Esophagus mucosa (tissue), 1 donor: ENCODE measurements at places on chromosomes 12 and 14.

DNA sequence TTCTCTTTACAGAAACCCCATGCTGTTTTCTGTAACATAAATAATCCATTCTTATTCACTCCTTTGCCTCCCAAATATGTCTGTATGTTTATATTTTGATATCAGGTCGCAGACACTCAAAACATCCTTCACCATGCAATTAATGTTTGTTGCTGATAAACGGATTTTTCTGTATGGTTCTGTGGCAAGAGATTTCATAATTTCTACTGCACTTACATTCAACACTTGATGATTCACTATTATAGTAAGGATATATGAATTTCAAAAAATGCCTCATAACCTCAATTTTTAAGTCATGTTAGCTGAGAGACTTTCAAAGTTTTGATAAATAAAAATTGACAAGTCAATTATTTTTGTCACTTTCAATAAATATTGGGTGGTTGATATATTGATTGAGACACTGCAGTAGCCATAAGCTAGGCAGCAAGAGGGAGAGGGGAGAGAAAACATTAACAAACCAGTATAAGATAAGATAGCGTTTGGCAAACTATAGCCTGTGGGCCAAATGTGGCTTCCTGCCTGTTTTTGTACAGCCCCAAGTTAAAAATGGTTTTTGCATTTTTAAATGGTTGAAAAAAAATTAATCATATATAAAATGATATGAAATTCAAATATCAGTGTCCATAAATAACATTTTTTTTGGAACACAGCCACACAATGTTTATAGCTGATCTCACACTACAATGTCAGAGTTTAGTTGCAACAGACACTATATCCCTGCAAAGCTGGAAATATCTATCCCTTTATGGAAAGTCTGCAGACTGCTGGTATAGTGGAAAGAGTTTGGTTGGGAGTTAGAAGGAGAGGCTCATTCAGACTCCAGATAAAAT lies 18.3 kb downstream of the ALDH6A1 start:
- no peak for ATAC-seq

GRCh38 chr14:58709949-58710348 lies 72.2 kb downstream of the DACT1 start:
- no peak for ATAC-seq

- no peak for ATAC-seq
Observed at GRCh38 chr12:127711108-127711507, 555.9 kb upstream of the TMEM132C start.

DNA sequence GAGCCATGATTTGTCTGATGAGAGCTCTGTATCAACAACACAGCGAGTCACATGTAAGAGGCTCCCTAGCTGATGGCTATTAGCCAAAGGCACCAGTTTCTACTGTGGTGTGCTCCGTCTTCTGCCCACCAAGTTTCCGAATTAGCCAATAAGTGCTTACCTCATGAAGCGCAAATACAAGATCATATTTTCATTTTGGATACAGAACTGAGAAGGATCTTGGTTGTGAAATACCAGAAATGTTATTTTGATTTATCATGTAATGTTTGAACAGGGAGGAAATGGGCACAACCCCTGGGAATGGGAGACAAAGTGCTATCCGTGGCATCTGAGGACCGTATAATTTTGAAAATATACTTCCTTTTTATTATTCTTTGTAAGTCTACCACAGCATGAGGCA lies 234.3 kb downstream of the DACT1 start:
- ATAC-seq: no peak

- ATAC-seq: no peak
Observed at GRCh38 chr14:44846232-44846824, 115.4 kb downstream of the KLHL28 start.

DNA sequence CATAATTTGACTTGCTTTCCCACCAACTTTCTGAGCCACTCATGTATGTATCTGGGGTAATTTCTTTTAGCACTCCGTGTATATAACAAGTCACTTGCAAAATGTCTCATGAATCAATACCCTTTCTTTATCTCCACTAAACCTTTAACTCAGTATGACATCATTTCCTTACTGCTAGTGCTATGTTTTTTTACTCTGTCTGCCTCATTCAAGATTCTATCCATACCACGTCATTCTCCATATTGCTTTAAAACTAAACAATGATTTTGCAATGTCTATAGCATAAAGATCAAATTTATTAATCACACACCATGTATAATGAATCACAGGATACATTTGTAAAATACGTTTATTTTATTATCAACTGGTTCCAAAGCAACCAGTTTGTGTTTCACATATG lies 178.2 kb downstream of the PIK3C2G start:
- ATAC-seq: peak; percentile 38

GRCh38 chr14:92460916-92461579 lies 52.5 kb upstream of the RIN3 start:
- ATAC-seq: no peak

DNA sequence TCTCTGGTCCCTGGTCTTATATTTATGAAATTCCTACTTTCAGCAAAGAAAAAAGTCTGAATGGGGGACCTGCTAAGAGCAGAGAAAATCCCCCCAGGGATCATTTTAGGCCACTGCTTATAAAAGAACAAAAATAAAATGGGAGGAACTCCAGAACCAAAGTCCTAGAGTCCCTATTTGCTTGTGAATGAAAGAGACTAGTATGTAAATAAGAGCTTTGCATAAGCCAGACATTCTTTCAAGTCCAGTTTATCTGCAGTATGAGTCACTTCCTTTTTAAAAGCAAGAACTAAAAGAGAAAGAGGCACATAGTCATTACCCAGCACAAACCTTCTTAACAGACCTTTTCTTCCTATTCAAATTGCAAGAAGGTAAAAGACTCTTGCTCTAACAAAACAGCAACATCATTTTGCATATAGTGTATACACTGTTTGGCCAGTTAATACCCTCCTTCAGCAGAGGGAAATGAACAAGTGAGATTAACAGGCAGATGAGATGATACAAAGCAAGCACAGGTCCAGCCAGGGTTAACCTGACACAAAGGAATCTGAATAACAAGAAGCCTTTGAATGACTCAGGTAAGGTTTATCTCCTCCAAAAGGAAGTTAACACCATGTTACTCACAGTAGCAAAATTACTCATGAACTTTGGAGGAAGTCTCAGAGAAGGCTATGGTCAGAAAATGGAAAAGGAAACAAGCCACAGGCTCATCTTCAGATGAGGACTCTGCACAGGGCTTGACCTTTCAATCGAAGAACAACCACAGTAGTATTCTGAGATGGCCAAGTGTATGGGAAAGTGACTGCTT lies 87.3 kb downstream of the PHLDA1 start:
- peak; percentile 93 for ATAC-seq

DNA sequence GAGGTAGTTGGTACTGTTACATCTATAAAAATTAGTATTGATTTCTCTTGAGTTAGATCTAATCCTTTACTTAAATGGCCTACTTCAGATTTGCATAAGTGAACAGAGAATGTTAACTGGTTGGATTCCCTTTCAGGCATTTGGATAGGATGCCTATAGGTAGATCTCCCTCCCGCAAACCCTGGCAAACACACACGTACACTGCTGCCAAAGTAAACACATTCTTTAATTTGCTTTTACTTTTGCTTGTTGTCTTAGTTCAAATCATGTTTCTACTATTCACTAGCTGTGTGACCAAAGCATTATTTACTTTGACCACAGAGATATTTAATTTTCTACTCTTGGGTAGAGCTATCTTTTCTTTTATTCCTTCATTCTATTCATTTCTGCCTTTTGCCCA lies 936.1 kb upstream of the FBXO33 start:
- ATAC-seq: no peak

GRCh38 chr12:128337431-128338170 lies 70.6 kb downstream of the TMEM132C start:
- ATAC-seq: no peak

DNA sequence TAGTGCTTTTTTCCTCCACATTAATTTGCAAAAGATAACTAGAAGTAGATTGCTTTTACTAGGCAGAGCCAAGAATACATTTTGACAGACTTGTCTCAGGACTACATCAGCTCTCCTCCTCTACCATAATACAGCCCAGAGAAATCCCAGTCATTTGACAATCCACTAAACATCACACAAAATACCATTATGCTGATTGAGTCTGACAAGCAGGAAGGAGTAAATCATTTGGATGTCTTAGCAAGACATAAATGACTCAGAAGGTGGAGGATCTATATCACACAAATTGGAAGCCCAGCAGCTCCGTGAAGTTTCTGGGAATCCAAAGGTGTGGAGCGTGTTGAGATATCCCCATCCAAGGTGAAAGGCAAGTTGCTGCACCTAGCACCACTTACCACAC lies 75.4 kb upstream of the FKBP4 start:
- no peak for ATAC-seq

- no peak for ATAC-seq
Observed at GRCh38 chr12:85363382-85364190, 83.6 kb downstream of the ALX1 start.

DNA sequence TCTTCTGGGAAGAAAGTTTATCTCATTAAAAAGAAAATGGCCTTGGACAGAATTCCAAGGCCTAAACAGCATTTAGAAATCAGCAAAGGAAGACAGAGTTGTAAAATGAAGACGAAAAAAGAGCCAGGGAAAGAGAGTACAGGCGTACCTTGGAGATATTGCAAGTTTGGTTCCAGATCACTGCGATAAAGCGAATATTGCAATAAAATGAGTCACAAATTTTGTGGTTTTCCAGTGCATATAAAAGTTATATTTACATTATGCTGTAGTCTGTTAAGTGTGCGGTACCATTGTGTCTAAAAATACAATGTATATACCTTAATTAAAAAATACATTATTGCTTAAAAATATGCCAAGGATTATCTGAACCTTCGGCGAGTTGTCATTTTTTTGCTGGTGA lies 9.0 kb downstream of the PCNX1 start:
- no peak for ATAC-seq

DNA sequence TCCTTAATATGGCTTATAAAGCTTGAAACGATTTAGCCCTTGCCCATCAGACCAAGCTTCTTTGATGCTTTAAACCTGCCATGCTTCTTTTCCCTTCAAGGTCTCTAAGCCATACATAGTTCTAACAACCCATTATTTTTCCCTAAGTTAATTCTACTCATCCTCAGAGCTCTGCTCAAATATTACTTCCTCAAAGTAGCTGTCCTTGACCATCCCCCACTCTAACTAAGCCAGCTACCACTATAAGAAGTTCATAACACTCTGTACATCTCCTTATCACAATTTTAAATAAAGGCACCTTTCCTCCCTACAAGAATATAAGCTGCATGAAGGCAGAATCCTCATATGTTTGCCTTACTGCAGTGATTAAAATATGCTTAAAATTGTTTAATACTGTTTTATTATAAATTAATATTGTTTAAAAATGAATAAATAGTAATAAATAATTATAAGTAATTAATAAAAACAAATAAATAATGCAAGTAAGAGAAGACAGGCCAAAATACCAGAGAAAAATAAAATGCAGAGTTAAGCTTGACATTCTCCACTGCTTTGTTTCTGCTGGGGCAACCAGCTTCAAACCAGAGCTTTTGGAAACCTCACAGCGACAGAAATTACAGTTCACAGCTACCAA lies 76.8 kb downstream of the NUMB start:
- no peak for ATAC-seq

- no peak for ATAC-seq
Observed at GRCh38 chr14:102799684-102800562, 22.7 kb downstream of the TRAF3 start.

GRCh38 chr12:109581334-109581691 lies 7.7 kb downstream of the MVK start:
- no peak for ATAC-seq

DNA sequence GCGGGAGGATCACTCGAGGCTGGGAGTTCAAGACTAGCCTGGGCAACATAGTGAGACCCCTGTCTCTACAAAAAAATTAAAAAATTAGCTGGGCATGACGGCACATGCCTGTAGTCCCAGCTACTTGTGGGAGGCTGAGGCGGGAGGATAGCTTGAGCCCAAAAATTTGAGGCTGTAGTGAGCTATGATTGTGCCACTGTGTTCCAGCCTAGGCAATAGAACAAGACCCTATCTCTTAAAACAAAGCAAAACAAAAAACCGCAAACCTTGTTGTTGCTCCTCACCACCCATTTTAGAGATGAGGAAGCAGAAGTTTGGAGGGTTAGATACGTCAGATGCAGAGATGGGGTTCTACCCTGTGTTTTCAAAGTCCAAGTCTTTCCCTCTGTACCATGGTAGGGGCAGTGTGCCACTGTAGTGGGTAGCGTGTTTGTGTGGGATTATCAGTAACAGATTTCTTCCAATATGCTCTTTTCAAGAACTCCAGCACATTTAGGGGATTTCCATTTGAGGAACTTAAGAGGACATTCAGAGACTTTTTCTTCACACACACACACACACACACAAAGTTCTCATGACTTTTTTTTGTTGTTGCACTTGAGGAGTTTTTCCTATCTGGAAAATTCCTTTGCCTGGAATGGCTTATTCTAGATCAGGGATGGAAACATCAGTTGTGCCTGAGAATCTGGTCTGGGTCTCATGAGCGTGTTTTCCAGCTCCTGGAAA lies 186.5 kb downstream of the CHST11 start:
- no peak for ATAC-seq

- ATAC-seq: peak; percentile 51
Observed at GRCh38 chr12:47547077-47547476, 158.8 kb downstream of the RPAP3 start.

- ATAC-seq: no peak
Observed at GRCh38 chr14:67492538-67492937, 4.0 kb upstream of the TMEM229B start.

GRCh38 chr12:65568517-65568916 lies 255.8 kb upstream of the HMGA2 start:
- no peak for ATAC-seq

GRCh38 chr12:100141666-100141997 lies 1.0 kb downstream of the BLTP3B start:
- peak; percentile 74 for ATAC-seq

DNA sequence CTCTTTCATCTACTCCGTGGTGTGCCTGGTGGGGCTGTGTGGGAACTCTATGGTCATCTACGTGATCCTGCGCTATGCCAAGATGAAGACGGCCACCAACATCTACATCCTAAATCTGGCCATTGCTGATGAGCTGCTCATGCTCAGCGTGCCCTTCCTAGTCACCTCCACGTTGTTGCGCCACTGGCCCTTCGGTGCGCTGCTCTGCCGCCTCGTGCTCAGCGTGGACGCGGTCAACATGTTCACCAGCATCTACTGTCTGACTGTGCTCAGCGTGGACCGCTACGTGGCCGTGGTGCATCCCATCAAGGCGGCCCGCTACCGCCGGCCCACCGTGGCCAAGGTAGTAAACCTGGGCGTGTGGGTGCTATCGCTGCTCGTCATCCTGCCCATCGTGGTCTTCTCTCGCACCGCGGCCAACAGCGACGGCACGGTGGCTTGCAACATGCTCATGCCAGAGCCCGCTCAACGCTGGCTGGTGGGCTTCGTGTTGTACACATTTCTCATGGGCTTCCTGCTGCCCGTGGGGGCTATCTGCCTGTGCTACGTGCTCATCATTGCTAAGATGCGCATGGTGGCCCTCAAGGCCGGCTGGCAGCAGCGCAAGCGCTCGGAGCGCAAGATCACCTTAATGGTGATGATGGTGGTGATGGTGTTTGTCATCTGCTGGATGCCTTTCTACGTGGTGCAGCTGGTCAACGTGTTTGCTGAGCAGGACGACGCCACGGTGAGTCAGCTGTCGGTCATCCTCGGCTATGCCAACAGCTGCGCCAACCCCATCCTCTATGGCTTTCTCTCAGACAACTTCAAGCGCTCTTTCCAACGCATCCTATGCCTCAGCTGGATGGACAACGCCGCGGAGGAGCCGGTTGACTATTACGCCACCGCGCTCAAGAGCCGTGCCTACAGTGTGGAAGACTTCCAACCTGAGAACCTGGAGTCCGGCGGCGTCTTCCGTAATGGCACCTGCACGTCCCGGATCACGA lies 2.2 kb downstream of the SSTR1 start:
- ATAC-seq: peak; percentile 52
